ENCODE measurements at places on chromosomes 4 and X.

- DNase-seq, result no peak
Observed at GRCh38 chr4:16083241-16084191, at the start of gene PROM1. TSS of gene PROM1 (minus strand) at chr4:16084023. CDS start at chr4:16075906, 8,117 bp downstream.

- no peak for DNase-seq
Observed at GRCh38 chr4:1041147-1041935, 29.9 kb downstream of the FGFRL1 start.

GRCh38 chr4:101346351-101347266 lies 717 bp downstream of the PPP3CA start:
- DNase-seq, result peak; percentile 39

DNA sequence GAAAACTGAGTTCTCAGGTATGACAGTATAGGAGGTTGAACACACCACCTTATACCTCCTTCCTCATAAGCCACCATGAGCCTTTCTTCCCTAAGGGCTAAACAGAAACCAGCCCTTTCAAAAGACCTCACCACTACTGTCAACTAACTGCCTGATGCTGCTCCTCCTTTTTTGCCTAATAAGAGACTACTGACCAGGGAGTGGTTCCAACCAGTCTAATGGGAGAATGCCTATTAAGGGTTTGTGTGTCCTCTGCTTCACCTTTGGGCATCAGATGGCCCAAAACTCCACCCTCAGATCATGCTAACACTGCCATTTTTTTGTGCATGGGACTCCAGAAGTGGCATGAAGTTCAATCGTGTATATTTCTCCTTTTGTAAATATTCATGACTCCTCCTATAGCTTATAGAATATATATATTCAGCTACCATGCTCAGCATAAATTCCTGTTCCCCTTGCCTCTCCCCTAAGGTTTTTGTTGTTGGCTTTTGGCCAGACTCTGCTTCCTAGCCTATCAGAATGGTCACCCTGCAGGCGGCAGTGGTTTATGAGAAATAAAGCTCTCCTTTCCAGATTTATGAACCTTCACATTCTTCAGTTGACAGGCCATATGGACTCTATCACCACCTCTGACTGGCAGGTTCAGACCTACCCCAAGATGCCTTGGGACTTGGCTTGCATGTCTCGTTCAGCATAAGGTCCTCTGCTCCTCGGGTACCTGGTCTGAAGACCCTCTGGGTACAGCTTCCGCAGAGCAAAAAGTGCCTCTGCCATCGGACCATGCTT lies 28.2 kb downstream of the FGFBP1 start:
- DNase-seq, result no peak

DNA sequence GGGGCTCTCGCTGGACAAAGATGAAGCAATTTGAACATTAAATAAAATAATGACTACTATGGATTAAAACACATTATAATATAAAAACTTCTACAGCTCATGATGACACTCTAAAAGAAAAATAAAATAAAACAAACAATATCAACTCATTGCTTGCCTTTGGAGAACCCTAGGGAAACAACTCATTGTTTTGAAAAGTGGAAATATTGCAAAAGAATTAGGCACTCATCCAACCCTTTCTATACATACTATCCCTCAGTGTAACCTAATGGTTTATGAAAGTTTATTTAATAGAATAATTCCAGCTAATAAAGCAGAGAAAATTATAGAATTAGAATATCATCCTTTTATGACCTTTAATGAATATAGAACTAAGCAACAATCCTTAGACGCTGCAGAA lies 718 bp downstream of the RAB40A start:
- no peak for DNase-seq

DNA sequence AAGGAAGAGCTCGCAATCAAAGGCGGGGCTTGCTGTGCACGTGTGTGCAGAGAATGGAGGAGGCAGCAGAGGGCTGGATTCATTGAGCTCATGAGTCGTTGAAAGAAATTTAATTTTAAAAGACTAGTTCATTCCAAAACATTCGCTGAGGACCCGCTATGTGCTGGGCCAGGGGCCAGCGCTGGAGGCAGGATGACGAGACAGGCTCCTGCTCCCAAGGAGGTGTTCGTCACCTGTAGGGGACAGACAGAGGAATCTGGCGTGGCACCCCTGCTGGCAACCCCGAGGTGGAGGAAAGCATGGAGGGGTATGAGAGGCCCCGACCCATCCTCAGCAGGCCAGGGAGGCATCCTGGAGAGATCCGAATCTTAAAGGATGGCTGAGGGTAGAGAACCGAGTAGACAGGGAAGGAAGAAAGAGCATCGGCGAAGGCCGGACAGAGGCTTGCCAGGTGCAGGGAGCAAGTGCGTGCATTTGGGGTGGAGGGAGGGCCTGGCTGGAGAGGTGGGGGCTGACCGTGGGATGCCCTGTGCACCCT lies 96.4 kb downstream of the CPZ start:
- no peak for DNase-seq
